Cardiac fibroblast (primary cell): ENCODE measurements at places on chromosomes 2 and 18.

DNA sequence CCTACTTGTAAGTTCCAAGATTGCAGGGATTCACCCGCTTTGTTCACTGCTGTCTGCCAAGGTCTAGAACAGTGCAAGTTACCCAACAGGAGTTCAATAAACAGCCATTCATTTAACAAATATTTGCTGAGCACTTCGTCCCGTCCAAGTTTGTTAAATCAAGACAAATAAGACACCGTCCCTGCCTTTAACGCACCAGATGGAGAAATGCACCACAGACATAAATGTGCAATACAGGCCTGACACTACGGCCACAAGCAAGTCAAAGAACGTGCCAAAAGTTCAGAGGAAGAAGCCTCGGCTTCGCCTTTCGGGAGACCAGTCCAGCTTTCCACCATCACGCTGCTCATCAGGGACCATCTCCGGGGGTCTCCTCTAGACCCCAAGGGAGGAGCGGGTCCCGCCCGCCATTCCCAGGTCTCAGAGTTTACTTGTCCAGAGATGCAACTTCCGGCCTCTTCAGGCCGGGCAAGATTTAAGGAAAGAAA is 429 bp downstream of the C2orf76 start:
- peak; percentile 48 for DNase-seq

DNA sequence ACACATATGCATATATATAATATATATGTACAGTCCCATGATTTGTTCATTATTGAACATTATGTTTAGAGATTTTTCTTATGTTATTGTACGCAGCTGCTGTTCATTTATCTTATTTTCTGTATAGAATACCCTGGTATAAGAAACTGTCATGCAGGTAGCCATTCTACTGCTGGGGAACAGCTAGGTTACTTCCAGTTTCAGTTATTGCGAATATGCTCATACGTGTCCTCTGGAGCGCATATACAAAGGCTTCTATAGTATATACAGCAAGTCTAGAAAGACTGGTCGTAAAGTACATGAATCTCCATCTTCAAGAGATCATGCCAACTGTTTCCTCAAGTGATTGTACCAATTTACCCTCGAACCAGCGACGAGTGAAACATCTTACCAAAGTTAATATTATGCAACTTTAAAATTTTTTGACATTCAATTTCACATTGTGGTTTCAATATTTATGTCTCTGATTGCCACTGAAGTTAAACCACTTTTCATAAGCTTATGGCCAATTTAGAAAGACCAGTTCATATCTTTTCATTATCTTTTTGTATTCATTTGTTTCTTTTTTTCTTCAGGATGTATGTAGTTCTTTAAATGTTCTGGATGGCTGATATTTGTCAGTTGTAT is 53.5 kb downstream of the RDH14 start:
- no peak for DNase-seq

DNA sequence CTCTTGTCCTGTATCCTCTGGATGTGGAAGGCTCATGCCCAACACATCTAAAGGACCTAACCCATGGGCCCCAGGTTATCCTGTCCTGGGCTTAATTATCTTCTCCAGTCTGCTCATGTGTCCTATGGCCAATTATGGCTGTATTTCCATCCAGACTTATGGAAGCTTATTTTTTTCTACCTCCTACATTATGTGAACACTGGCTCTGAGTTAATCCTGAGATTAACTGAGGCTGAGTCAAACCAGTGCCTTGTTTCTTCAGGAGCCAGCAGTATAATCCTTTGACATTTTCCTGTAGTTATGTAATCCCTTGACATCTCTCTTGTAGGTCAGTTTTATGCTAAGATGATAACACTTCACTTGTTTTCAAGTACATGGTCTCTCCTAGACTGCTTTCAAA is 213.6 kb downstream of the PMAIP1 start:
- no peak for DNase-seq

GRCh38 chr2:113114996-113115395 is 12.4 kb upstream of the IL1RN start:
- DNase-seq, result no peak

- no peak for DNase-seq
Observed at GRCh38 chr18:49360582-49360981, 99.9 kb downstream of the DYM start.

DNA sequence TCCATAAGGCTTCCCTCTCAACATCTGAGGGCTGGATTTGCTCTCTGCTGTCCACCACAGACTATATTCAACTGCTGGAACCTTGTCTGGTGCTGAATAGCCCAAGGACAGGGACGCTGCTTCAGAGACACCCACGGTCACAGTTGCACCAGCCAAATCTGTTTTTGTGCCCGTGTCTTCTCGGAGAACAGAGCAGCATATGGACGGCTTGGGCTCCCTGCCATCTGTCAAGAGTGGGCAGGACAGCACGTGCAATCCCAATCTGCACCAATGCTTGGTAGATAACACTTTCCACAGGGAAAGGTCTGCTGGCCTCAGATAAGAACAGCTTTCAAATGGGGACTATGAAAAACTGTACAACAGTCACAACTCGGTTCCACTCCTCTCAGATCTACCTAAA is 466.1 kb downstream of the TGIF1 start:
- no peak for DNase-seq

- peak; percentile 53 for DNase-seq
Observed at GRCh38 chr2:237486334-237486818, 675 bp upstream of the MLPH start.

- no peak for DNase-seq
Observed at GRCh38 chr2:144225076-144225475, 294.8 kb downstream of the ZEB2 start.

- peak; percentile 48 for DNase-seq
Observed at GRCh38 chr18:8424917-8425725, 184.1 kb upstream of the RAB12 start.

GRCh38 chr18:36408606-36409005 is 111.1 kb downstream of the FHOD3 start:
- no peak for DNase-seq

DNA sequence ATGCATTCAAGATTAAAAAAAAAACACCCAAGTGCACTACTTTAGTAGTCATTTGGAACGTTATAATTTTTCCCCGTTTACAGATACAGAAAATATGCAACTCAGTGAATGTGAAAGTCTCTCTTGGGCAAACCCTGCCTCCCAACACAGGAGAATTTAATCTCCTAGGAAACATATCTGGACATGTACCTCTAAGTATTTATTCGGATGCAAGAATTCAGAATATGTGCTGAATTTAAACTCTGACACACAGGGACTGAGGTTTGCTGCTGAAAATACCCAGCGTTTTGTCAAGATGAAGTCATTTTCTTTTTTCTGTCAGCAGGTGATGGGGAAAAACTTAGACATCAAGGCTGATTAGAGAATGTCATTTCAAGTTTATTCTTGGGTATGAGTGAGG is 105.4 kb downstream of the ACKR3 start:
- DNase-seq, result no peak

- DNase-seq, result no peak
Observed at GRCh38 chr2:219000569-219000960, 7.3 kb upstream of the CRYBA2 start.

- no peak for DNase-seq
Observed at GRCh38 chr2:3479430-3480320, 39.7 kb downstream of the ADI1 start.

- DNase-seq, result no peak
Observed at GRCh38 chr2:215887303-215887702, 126.0 kb downstream of the MREG start.

- no peak for DNase-seq
Observed at GRCh38 chr2:9749546-9750223, 93.6 kb upstream of the TAF1B start.

GRCh38 chr2:88247531-88247930 is 77.4 kb downstream of the THNSL2 start:
- DNase-seq, result no peak

DNA sequence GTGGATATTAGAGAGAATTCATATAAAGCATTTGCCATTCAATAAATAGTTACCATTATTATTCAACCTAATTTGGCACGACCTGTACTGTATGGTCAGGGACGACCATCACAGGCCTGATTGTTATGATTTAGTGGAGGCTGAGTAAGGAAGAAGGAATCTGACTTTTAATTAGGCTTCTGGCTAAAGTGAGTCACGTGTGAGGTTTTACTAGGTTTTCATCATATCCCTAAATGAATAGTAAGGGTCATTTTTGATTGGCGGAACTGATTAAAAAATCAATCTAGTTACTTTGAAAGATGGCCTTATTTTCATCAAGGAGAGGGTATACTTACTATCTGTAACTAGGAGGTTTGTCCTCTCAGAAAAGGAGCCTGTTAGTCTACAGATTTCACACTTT is 143.4 kb downstream of the ADCYAP1 start:
- peak; percentile 5 for DNase-seq

DNA sequence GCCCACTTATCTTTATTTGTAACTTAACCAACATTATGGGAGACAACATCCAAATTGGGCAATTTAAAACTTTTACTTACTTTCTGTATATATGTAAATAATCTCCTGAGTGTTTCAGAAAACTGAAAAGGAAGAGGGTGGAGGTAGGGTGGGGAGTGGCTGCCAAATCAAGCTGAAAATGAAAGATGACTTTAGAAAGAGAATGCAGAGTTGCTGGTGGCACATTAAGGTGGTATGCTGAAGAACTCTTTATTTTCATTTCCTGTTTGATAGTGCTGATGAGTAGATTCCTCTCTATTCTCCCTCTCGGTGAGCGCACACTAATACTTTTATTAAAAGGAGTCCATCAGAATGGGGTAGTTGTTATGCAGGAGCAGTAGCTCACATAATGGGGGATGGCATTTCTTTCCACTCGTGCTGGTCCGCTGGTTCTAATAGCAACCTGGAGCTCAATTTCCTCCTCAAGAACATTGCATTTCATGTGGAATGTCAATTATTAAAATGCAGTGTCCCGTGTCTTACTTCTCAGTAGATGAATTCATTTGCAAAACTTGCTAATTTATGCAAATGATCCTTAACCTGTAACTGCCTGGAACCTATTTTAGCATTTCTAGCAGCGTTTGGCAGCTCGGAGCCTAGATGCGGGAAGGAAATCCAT is 466.9 kb upstream of the HNRNPA3 start:
- no peak for DNase-seq

- no peak for DNase-seq
Observed at GRCh38 chr2:30738141-30738911, 68.9 kb downstream of the CAPN13 start.

- DNase-seq, result no peak
Observed at GRCh38 chr18:47970664-47971531, 40.4 kb upstream of the SMAD2 start.

DNA sequence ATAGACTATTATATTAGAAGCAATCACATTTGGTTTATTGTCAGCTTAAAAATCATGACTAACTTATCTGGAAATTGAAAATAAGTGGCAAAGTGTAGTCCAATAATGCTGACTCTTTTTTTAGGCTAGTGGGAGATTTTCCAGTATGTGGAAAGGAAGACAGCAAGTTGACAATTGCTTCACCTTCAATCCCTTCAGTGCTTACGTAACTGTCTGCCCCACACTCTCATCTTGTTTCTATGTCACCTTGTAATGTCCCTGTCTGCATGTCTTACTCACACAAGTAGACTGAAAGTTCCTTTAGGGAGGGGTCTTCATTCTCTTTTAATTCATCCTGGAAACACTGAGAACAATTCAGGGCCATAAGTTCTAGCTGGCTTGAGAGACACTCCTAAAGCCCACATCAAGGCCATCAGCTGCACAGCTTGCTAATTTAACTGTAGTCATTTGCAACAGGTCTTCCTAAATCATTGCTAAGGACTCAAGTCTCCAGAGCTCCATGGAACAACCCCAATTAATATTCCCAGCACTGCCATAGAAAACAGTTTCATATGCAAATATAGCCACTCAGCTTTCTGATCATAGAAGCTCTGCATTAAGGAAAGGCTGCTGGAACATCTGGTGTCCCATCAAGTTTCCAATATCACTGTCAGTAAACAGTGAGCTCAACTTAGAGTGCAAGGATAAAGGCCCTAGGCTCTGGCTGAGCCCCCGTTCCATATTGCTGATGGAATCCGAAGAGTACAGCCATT is 230.5 kb downstream of the ETAA1 start:
- DNase-seq, result no peak

DNA sequence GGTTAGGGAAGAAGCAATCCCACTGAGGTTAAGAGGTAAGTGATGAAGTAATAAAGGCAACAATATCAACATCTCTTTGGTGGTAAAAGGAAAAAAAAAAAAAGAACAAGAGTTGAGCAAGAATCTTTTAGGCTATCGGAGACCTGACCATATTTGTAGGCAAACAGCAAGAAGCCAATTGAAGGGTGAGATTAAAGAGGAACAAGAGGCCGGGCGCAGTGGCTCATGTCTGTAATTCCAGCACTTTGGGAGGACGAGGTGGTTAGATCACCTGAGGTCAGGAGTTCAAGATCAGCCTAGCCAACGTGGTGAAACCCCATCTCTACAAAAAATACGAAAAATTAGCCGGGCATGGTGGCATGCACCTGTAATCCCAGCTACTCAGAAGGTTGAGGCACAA is 11.3 kb downstream of the VPS54 start:
- no peak for DNase-seq

GRCh38 chr2:156512451-156512850 is 76.3 kb downstream of the GPD2 start:
- DNase-seq, result no peak

- DNase-seq, result no peak
Observed at GRCh38 chr2:177322801-177323261, 58.3 kb upstream of the NFE2L2 start.

- DNase-seq, result peak; percentile 13
Observed at GRCh38 chr2:163771596-163771995, 35.8 kb upstream of the FIGN start.

DNA sequence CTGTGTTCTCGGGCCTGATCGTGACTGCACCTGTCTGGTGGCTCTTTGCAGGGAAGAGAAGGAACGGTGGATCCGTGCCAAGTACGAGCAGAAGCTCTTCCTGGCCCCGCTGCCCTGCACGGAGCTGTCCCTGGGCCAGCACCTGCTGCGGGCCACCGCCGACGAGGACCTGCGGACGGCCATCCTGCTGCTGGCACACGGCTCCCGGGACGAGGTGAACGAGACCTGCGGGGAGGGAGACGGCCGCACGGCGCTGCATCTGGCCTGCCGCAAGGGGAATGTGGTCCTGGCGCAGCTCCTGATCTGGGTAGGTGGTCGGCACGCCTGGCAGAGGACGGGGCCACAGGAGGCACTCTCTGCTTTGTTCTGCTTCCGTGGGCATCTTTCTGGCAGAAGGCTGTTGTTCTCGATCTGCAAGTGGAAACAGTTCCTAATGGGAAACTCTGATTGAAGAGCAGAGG is 48.0 kb downstream of the GBX2 start:
- no peak for DNase-seq

- peak; percentile 60 for DNase-seq
Observed at GRCh38 chr2:168920504-168921157, 19.5 kb downstream of the G6PC2 start.

GRCh38 chr2:70898363-70899240 is 37.1 kb upstream of the ATP6V1B1 start:
- DNase-seq, result no peak

GRCh38 chr2:18301421-18302139 is 258.9 kb downstream of the RDH14 start:
- no peak for DNase-seq

DNA sequence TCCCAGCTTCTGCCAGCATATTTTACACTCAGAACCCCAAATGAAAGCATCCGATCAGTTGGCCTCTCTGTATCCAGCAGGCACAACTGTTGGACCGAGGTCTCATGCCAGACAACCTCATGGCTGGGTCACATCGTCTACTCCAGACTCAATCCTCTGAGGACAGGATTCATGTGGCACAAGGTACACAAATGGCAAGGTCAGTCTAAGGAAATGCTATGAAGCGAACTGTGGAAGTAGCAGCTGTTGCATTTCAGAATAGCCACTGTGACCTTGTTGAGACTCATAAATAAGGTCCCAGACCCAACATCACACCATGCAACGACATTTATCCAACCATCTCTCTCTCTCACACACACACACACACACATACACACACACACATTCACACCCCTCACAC is 7.1 kb upstream of the FZD7 start:
- DNase-seq, result no peak
